ENCODE measurements at places on chromosomes 7 and 10.

DNA sequence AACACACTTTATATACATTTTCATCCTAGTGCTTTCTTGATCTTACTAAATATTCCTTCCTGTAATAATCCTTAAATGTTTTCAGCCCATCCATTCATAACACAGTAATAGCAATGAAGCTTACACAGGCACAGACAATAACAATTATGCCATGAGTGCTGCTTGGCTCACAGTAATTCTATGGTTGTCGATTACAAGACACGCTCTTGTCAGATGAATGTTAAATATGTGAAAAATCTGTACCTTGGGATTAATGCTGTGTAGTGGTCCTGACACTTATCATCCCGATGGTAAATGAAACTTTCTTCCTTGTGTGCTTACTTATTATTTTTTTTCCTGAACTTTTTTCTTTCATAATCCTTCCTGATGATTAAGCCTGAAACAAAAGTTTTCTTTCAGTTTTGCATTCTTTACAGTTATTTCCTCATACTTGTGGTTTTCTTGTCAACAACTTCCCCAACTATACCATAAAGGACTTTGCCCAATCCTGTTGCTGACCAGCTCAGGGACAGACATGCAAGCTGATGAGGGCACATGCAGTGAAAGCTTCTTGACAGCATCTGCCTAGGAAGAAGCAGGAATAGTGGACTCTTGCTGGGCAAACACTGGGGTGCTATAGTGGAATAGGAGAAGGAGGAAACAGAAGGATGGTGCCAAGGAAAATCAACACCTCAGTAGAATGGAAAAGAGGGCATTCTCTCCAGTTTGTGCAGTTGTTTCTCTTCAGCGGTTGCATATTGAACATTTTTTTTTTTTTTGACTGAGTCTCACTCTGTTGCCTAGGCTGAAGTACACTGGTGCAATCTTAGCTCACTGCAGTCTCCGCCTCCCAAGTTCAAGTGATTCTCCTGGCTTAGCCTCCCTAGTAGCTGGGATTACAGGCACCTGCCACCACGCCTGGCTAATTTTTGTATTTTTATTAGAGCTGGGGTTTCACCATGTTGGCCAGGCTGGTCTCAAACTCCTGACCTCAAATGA, 6.7 kb upstream of the MGAM2 start:
- no peak for DNase-seq

DNA sequence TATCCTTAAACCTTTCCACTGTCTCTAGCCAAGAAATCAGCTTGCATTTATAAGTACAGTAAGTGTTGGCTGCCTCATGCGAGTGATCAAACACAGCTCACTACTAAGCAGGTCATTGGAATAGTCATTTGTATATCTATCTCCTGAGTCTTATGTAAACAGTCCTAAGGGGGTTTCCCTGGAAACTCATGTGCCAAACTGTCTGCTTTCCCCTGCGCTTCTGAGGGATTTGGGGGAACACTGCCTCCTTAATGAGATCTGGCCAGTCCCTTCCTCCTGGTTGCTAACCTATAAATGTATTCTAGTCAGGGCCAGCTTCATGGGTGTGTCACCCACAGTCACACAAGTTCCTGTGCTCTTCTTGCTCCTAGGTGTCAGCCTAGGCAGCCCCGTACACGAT, 133.1 kb downstream of the CD36 start:
- no peak for DNase-seq

DNA sequence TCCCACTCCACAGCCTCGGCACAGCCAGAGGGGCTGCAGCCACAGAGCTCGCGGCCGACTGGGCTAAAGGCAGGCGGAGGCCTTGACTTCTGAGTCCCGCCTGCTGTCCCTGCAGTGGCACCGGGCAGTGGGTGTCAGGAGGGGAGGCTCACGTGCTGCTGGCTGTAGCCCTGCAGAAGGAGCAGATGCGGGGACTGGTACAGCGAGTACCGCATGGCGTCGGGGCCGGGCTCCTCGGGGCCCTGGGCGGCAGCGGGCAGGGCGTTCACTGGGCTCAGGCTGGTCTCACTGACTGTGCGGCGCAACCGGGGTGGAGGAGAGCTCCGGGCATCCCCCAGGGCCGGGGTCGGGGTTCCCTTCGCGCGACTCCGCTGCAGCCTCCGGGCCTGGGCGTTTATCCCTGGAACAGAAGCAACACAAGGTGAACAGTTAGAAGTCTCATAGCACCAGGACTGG, 25.6 kb downstream of the PAPOLB start:
- no peak for DNase-seq

GRCh38 chr7:156147104-156147503, 334.8 kb upstream of the SHH start:
- DNase-seq = no peak

- DNase-seq = peak; percentile 57
Measured at GRCh38 chr7:80018941-80019808, 115.5 kb upstream of the GNAI1 start.

- DNase-seq = no peak
Measured at GRCh38 chr7:5396542-5396941, 27.1 kb downstream of the TNRC18 start.

DNA sequence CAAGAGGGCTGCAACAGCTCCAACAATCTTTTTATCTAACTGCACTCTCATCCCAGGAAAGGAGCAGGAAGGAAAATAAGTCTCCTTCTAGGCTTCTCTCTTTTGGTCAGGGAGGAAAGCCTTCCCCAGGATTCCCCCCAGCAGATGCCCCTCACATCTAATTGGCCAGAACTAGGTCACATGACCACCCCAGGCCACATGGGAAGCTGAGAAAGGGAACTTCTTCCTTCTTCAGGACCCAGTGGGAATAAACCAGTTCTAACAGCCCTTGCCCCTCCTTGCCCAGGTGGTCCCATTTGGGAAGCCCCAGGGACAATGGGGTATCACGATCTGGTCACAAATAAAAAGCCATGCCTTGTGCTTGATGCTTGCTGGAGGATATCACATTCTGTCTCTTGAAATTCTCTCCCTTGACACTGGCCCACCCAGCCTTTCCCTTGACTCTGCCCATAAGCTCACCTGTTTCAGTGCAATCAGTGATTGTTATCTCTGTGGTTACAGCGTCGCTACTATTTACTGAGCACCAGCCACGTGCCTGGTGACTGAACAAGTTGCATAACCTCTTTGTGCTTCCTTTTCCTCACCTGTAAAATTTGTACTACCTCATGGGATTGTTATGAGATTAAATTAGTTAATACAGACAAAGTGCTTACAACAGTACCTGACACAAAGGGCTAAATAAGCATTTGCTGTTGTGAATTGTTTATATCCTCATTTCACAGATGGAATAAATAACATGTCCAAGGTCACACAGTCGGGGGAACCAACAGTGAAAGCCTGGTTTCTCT, 9.0 kb upstream of the TACR2 start:
- no peak for DNase-seq

GRCh38 chr10:110571093-110571743, 3.7 kb downstream of the SMC3 start:
- no peak for DNase-seq

DNA sequence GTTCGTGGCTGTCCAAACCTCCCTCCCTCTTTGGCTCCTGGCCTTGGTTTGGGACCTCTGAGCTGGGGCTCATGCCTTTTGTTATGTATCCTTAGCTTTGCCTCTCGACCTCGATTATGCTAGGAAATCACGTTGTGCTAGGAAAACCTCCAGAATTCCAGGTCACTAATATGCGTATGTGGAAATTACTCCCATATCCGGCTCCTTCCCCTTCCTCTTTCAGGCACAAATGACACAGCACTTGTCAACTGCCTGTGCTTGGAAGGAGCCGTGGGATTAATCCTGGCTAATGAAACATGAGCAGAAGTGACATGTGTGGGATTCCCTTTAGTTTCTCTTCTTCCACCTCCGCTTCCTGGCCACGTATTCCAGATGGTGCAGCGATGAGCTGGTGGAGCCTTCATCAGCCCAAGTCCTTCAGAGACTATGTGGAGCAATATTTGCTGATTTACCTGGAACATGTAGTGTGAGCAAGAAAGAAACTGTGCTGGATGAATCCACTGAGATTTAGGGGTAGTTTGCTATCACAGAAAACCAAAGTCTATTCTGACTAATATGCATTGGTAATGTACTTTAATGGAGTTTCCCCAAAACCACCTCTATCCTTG, 149.2 kb downstream of the REEP3 start:
- DNase-seq = peak; percentile 54

GRCh38 chr10:113207924-113208323, 257.9 kb downstream of the TCF7L2 start:
- no peak for DNase-seq

DNA sequence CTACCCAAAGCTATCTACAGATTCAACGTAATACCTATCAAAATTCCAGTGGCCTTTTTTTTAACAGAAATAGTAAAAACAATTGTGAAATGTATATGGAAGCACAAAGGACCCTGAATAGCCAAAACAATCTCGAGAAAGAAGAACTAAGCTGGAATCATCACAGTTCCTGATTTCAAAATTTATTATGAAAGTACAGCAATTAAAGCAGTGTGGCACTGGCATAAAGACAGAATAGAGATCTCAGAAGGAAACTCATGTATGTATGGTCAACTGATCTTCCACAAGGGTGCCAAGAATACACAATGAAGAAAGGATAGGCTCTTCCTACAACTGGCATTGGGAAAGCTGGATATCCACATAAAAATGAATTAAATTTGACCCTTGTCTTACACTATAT, 23.2 kb downstream of the PNLIPRP3 start:
- DNase-seq = no peak

DNA sequence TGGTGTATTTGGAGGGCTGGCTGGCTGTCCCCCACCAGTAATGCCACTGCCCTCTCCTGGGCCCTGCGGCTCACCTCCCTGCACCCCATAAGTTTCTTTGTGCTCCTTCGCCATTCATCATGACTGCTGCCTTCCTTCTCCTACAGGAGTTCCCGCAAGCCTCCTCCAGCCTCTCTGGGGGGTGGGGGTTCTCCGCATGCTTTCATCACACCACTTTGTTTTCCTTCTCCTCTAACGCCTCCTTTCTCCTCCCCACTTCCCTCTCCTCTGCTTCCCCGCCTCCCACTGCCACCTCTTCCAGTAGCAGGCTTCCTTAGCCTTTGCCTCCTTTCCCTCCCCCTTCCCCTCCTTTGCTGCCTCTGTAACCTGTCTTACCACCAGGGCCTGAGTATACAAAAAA, 58.1 kb downstream of the PAX2 start:
- no peak for DNase-seq

Data from fibroblast of skin of right quadriceps (primary cell).